CD4-positive, alpha-beta memory T cell (primary cell): ENCODE measurements at places on chromosomes 4 and X. TPM values are rescaled to one million over a fixed set of nuclear protein-coding genes. Genes with fewer than 3 reads are reported as not detected.

The BEX1 gene
- polyA plus RNA-seq = not detected

The ACOT9 gene
- polyA plus RNA-seq = 22.5 TPM

The FTSJ1 gene
- 69.4 TPM for polyA plus RNA-seq

The PABPC4L gene
- polyA plus RNA-seq = not detected

DNA sequence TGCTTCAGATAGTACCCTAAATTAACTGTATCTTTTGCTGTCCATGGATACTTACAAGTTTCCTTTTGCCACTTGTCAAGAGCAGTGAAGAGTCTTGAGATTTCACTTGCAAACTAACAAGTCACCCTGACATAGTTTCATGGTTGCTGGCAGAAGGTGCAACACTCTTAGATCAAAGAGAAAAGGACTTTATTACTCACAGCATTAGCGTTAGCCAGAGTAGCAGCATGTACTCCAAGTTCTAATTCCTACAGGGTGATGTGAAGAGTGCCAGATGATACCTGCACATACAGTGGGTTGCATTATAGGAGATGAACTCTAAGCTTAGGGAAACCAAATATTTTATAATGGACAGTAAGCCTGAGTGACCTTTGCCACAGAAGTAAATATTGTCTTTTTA is 47.9 kb downstream of the NDST3 start:
- no peaks in the 10 kb centered on the region for H3K36me3 ChIP-seq
- no peak for DNase-seq
- no peak overlapping the region for H3K4me3 ChIP-seq
- H3K27ac ChIP-seq = no peak overlapping the region

DNA sequence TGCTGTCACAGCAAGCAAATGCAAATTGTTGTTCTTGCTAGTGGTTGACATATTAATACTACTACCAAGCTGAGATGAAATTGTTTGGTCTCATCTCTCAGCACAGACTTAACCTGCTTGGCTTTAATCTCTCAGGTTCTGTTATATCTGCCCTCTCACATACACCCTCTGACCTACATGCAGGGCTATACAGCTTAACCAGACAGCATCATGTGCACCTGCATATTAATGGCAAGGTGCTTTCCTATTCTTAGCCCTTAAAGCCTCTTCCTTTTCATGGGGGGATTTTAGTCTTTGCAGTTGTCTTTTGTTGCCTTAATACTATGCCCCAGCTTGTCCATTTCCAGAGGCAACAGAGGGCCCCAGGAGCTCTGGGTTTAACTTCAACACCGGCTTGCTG is 114.5 kb downstream of the NR3C2 start:
- DNase-seq = no peak
- H3K27ac ChIP-seq = no peak overlapping the region
- no peaks in the 10 kb centered on the region for H3K4me1 ChIP-seq
- H3K4me3 ChIP-seq = no peak overlapping the region

GRCh38 chr4:147826288-147826646 is 94.4 kb downstream of the ARHGAP10 start:
- H3K27me3 ChIP-seq = no peaks in the 10 kb centered on the region
- H3K4me1 ChIP-seq = no peaks in the 10 kb centered on the region
- H3K27ac ChIP-seq = no peak overlapping the region
- DNase-seq = no peak
- H3K36me3 ChIP-seq = no peaks in the 10 kb centered on the region
- no peak overlapping the region for H3K4me3 ChIP-seq
